Fibroblast of skin of left quadriceps (primary cell): ENCODE measurements at places on chromosomes 4 and X.

- no peak for DNase-seq
Observed at GRCh38 chrX:134315866-134316265, 78.9 kb downstream of the CCDC160 start.

DNA sequence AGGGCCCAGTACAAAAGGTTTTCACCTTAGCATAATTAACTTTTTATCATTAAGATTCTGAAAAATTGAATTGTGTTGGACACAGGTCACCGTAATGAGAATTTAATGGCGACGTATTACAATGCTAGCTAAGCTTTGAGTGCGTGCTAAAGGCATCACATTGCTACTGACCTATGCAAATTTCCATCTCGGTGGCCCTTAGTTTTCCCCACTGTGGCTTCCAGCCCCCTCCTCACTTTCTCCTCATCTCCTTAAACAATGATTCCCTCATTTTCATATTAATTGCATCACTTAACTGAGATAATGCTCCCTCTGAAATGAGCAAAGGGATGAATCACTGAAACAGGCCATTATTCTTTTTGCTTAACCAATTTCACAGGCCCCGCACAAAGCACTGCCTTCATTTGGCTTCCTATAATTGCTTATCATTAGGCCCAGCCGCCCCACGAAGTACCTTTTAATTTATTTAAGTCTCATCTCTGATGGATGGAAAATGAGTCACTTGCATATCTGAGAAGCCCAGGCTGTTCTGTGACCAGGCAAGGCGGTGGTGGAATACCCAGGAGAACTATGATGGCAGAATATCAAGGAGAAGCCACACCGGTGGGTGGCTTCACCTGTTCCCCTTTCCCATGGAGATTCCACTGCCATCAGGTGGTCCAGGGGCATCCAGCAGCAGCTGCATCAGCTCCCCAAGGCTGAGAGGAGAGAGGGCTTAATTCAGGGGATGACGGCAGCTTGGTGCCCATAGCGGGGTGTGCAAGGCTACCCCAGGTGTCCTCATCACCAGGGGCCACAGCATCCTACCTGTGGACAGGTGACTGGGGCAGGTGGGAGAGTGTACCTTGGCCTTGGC is 223.8 kb upstream of the BOD1L1 start:
- DNase-seq: no peak

GRCh38 chrX:113828470-113828869 is 755.4 kb upstream of the HTR2C start:
- no peak for DNase-seq

DNA sequence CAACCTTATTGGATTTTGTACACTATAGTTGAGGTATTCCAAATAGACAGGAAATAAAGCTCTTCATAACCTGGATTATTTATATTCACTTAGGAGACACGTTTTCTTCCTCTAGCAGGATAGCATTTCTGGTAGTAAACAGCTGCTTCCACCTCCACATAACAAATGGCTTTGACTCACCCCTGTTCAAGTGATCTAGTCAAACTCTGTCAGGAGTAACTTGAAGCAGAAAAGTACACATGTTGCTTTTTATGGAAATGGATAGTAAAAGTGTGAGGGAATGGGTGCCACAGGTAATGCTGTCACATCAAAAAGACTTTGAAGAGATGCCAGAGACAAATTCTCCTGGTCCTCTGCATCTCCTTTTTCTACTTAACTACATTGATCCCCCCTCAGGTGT is 258.7 kb upstream of the SLC7A11 start:
- no peak for DNase-seq

DNA sequence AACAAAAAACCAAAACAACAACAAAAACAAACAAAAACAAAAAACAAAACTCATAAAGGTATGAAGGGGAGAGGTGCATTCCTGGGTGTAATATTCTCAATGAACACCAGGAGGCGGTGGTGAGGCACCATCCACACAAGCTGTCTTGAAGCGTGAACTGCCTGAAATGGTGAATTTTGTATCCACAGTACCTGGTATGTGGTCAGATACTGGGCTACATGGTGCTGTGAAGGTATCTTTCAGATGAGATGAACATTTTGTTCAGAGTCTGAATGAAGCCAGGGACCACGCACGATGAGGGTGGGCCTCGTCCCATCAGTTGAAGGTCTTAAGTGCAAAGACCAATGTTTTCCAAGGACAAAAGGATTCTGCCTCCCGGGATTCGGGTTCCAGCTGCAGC is 58.5 kb downstream of the ASMT start:
- no peak for DNase-seq

DNA sequence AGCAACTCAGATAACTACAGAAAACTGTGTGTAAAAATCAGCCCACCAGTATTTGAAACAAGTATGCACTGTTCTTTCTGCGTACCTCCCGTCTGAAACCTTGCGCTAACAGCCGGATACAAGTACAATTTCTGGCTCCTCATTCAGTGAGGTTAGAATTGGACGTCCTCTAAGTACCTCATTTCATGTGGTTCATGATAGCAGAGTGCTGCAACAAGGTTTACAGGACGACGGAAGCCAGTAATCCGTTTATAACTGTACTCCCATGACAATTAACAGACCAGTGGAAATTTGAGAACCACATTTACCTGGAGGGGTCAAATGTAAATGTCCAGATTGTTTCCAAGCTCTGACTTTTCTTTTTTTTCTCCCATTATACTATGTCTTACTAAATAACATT is 52.9 kb upstream of the TENM3 start:
- no peak for DNase-seq

DNA sequence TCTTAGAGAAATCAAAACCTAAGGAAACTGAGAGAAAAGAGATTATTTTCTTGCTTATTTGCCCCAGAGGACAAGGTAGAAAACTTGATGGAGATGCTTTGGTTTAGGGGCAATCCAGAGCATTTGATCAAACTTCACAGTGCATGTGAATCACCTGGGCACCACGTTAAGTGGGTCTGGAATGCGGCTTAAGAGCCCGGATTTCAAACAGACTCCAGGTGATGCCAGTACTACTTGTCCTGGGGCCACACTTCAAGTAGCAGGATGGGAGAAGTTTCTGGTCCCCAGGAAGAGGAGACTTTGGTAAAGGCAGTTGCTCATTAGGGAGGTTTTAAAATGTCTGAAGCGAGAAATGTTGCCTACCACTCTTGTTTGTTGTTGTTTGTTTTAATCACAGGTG is 51.8 kb downstream of the PHOX2B start:
- DNase-seq: no peak
